NCI-H446 (cell line): ENCODE measurements at places on chromosomes 6 and 20.
A peak's percentile ranks its signal among the peaks of the same experiment; 100 is the strongest.

DNA sequence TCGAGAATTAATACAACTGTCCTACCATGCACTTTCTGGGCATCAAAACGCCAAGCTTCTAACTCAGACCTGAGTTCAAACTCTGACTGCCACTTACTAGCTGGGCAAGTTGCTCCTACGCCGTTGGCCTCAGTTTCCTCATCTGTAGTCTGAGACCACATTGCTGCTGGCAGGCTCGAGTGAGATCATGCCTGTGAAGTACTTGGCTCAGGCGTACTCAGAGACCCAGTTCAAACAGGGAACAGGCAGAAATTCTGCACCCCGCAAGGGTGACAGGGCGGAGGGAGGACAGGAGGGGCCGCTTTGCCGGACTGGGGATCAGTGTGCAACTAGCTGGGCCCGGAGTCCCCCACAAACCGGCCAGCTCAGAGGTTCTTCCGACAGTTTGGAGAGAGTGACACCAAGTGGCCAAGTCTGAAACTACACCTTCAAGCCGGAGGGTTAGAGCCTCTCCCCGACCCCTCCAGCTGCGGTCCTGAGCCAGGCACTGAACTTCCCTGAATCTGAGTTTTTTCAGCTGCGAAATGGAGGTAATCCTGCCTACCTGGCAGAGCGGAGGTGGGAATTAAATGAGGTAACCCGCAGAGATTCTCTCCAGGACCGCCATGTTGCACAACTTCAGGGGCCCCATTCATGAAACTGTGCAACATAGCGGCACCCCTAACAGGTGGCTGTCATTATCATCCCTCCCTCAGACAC, 46.0 kb upstream of the PTPN1 start:
- peak; percentile 65 for DNase-seq

GRCh38 chr6:73652637-73653570, 888 bp downstream of the SLC17A5 start:
- DNase-seq, result peak; percentile 5

- peak; percentile 82 for DNase-seq
Observed at GRCh38 chr20:3172933-3173609, at the start of gene LZTS3. Gene LZTS3 (minus strand): TSS chr20:3173549. CDS start chr20:3167163, 6,386 bp downstream.

GRCh38 chr6:167993831-167994230, 3.6 kb upstream of the KIF25 start:
- no peak for DNase-seq

GRCh38 chr6:168877821-168878282, 375.8 kb downstream of the THBS2 start:
- DNase-seq, result no peak

GRCh38 chr6:50381099-50381415, 331.3 kb upstream of the DEFB112 start:
- no peak for DNase-seq

GRCh38 chr20:32674362-32674789, 635 bp upstream of the C20orf203 start:
- peak; percentile 49 for DNase-seq

DNA sequence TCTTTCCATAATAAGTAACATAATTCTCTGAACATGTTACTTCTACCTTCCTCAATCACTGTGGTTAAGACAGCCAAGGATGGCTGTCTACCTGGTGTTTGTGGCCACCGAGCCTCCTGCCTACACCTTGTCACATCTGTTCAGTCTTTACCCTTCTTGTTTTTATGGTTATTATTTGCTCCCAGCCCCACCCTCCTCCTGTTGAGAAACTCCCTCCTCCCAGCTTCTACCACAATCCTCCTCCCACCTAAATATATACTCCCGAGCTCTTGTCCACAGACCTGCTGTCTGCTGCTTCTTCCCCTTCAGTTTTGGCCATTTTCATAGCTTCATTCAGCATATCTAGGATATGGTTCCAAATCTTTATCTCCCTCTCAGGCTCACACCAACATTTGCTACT, 35.7 kb upstream of the GABRR1 start:
- no peak for DNase-seq

- DNase-seq, result no peak
Observed at GRCh38 chr20:62477669-62478455, 2.1 kb upstream of the GATA5 start.

DNA sequence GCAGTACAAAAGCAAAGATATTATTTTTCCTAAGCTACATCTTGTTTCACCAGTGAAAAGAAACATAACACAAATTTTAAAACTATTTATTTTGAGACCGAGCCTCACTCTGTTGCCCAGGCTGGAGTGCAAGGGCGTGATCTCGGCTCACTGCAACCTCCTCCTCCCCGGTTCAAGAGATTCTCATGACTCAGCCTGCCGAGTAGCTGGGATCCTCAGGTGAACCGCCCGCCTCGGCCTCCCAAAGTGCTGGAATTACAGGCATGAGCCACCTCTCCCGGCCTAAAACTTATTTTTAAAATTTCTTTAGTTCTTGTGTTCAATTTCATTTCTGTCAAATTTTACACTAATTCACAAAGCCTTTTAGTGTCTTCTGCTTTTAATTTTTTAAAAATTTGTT, 5.9 kb downstream of the SRSF12 start:
- DNase-seq, result no peak

GRCh38 chr6:111591370-111591900, 14.2 kb downstream of the TRAF3IP2 start:
- peak; percentile 61 for DNase-seq

GRCh38 chr6:149118737-149119653, 198.5 kb upstream of the TAB2 start:
- DNase-seq, result no peak

- no peak for DNase-seq
Observed at GRCh38 chr20:18589941-18590674, 2.3 kb downstream of the DTD1 start.

GRCh38 chr20:310645-311044, 13.3 kb downstream of the ZCCHC3 start:
- no peak for DNase-seq

GRCh38 chr20:39885975-39886649, 802.9 kb downstream of the MAFB start:
- DNase-seq, result peak; percentile 19

GRCh38 chr20:5390720-5391119, 74.0 kb upstream of the PROKR2 start:
- no peak for DNase-seq

DNA sequence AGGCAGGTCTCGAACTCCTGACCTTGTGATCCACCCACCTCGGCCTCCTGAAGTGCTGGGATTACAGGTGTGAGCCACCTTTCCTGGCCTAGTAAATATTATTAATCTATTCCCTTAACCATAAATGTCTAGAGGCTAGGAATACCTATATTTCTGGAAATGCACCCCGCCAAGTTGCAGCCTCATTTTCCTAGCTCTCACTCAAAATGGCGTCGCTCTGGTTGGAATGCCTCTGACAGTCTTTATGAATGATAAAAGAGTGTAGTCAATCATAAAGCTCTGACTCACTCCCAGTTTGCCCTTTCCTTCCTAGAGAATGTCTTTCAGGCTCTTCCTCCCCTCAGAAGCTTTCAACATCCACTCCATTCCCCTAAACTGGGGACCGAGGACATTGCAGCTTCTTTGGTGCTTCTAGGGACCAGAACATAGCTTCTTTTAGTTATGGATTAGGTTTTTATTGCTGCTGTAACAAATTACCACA, 14.1 kb upstream of the TRIM26 start:
- DNase-seq, result no peak
